IMR-90 (cell line): ENCODE measurements at places on chromosomes 2 and 18. TPM values are rescaled to one million over a fixed set of nuclear protein-coding genes. Genes with fewer than 3 reads are reported as not detected.

GRCh38 chr2:229124136-229124535 is 147.0 kb downstream of the PID1 start:
- no peak for DNase-seq

- no peak for DNase-seq
These were observed 16.2 kb upstream of the DCC start for GRCh38 chr18:52323802-52324201.

Gene C2orf81
- polyA plus RNA-seq, result 0.26 and 0.74 TPM in 2 replicates

GRCh38 chr2:188204824-188205223 is 86.8 kb upstream of the GULP1 start:
- DNase-seq, result no peak

DNA sequence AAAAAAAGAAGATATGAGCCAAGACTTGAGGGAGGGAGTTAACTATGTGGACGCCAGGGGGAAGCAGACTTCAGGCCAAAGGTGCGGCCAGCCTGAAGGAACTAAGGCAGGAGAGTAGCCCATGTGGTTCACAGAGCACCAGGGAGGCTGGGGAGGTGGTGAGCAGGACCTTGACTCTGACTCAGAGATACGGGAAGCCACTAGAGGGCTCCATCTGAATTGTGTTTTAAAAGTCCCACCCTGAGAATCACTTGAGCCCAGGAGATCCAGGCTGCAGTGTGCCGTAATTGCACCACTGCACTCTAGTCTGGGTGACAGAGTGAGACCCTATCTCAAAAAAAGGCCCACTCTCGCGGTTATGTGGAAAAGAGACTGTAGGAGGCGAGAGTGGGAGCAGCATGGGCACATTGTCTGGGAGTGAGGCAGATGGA is 12.3 kb downstream of the CEP192 start:
- peak; percentile 80 for DNase-seq

- DNase-seq, result no peak
These were observed 202.7 kb upstream of the CCDC68 start for GRCh38 chr18:55161916-55162315.

DNA sequence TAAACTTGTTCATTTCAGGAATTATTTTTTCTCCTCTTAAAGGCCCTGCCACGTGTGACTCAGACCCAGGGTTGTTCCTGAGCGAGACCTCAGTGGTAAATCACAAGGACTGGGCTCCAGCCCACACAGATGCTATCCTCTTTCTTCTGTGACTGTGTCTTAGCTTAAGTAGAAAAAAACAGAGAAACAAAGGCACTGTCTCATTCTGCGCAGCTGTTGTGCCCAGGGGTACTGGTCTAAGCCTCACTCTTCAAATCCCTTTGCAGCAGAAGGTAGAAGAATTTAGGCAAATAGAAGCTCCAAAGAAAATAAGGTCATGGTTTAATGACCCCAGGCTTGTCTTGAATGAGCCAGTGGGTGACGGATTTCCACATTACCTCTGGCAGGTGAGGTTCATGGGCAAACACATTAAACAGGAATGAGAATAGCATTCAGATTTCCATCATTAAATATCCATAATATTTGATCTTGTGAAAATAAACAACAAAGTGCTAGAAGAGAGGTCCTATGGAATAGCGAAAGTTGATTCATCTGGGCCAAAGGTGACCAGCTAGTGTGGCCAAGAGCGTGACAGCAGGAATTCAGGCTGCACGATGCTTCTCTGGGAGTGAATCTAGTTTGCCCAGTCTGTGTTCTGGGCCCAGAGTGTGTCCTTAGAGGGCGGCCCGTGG is 63.3 kb downstream of the LIPG start:
- DNase-seq, result peak; percentile 57

Gene PTH2R
- not detected in 2 replicates for polyA plus RNA-seq

- DNase-seq, result peak; percentile 13
These were observed 27.9 kb downstream of the IL37 start for GRCh38 chr2:112938904-112939303.

GRCh38 chr18:76483780-76484179 is 11.3 kb downstream of the ZNF516 start:
- DNase-seq, result no peak

GRCh38 chr2:21890041-21890440 is 766.3 kb downstream of the TDRD15 start:
- no peak for DNase-seq

- no peak for DNase-seq
These were observed 75.9 kb downstream of the MRPS9 start for GRCh38 chr2:105113616-105114291.

- no peak for DNase-seq
These were observed 8.1 kb upstream of the MTX2 start for GRCh38 chr2:176261136-176261535.

DNA sequence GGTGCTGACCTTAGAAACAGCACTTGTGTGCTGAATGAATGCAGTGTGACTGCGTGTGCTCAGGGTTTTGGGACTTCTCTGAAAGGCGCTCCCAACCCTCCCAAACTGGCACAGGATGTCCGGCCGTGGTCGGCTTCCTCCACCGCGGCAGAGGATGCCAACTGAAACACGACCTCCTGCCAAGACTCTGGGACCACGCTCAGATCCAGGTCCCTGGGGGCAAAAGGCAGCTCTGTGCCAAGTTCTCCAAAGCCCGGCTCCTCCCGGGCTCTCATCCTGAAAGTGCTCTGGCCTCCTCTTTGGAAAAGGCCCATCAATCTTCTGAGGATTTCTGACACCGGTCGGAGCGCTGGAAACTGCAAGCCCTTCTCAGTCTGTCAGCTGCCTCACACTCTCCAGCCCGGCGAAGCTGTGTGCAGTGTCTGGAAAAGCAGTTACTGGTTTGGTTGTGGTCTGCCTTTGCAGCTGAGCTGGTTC is 32.3 kb upstream of the ZBTB7C start:
- no peak for DNase-seq

Gene METTL5
- polyA plus RNA-seq, result 31.7 and 38.3 TPM in 2 replicates

DNA sequence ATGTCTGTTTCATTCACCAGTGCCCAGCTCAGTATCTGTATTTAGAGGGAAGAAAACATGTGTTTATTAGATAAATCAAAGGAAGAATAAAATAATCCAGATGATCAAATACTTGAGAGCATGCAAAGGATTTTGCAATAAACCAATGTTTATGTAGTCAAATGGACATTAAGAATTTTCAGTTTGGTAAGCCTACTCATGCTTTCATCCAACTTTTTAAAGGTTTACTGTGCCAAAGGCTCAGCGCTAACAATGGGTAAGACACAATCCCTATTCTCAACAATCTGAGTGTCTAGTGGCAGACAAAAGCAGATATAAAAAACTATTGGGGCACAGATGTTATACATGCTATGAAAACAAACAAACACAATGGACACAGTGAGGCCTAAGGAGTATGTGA is 26.3 kb downstream of the GRB14 start:
- no peak for DNase-seq

Gene RIT2
- not detected in 2 replicates for polyA plus RNA-seq

DNA sequence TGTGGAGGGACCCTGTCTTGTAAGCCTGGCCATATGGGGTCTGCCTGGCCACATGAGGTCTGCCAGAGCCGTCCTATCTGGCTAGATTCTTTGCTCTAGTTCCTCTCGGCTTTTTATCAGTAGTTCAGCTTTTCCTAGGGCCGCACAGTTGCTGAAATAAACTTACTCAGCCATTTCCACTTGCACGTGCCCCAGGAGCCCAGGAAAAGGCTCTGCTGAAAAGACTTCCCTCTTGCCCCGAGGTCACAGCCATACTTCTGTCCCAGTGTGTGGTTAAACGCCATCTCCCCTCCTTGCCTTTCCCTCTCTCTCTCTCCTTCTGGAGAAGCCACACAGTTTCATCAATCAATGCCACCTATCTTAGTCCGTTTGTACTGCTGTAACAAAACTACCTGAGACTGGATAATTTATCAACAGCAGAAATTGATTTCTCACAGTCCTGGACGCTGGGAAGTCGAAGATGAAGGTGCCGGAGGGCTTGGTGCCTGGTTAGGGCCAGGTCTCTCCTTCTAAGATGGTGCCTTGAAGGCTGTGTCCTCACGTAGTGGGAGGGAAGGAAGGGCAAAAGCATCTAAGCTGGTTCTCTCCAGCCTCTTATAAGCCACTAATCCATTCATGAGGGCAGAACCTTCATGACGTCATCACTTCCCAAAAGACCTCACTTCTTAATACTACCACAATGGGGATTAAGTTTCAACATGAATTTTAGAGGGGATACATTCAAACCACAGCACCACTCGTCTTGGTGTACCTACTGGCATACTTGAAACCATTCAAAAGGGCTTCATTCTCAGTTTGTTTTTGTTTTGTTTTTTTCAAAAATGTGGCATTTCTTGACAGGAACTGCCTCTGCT is 11.2 kb upstream of the GALM start:
- no peak for DNase-seq

DNA sequence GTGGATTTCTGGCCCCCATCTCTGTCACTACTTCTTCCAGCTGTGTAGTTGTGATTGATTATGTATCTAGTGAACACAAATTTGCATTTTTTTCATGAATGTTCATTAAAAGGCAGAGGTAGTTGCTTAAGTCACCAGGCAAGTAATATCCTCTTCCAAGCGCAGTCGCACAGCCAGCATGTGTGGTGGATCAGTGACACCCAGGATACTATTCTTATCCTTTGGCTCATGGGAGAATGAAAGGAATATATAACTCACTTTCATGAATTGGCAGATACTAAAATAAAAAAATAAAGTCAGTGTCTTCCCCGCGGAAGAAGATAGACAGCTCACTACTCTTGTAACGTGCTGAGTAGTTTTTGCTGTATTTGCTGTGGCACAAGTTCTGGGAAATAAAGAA is 387.8 kb downstream of the CDH7 start:
- DNase-seq, result no peak

Gene LCT
- not detected in 2 replicates for polyA plus RNA-seq

Gene C2orf15
- not detected in 2 replicates for polyA plus RNA-seq

Gene TMSB10
- 5,527 and 7,531 TPM in 2 replicates for polyA plus RNA-seq

DNA sequence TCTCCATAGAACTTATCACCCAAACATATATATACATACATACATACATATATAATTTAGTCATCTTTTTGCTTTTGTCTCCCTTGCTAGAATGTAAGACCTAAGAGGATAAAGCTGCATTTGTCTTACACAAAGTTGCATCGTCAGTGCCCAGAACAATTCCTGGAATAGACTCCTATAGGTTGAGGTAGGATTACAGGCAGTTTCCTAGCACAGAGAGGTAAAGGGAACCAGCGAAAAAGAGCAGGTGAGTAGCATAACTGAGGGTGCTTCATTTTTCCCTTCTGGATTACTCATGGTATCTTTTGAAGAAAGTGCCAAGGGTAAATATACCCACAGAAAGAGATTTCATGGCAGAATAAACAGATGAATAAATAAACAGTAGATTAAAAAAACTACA is 68.1 kb upstream of the AMMECR1L start:
- DNase-seq, result peak; percentile 23

- peak; percentile 5 for DNase-seq
These were observed 70.7 kb downstream of the MYOM1 start for GRCh38 chr18:3148930-3149535.

- no peak for DNase-seq
These were observed 96.8 kb downstream of the BOD1L2 start for GRCh38 chr18:57243624-57244179.

DNA sequence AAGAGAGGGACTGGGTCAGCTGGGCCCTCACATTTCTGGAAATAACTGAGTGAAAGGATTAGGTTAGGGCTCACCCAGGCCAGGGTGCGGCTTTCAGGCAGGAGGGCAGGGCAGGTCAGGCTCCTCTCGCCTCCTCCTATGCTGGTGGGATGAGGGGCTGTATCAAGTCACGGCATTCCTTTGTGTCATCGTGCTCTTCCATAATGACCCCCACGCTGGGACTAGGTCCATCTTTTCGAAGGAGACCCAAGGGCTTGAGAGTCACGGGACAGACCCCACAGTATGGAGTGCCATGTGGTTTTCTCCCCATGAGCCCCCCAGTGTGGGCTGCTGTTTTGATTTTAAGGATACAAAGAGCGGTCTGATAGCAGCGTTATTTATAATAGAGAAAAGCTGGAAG is 137.8 kb upstream of the COPS8 start:
- DNase-seq, result no peak

GRCh38 chr2:174615871-174616436 is 18.4 kb upstream of the WIPF1 start:
- peak; percentile 74 for DNase-seq

DNA sequence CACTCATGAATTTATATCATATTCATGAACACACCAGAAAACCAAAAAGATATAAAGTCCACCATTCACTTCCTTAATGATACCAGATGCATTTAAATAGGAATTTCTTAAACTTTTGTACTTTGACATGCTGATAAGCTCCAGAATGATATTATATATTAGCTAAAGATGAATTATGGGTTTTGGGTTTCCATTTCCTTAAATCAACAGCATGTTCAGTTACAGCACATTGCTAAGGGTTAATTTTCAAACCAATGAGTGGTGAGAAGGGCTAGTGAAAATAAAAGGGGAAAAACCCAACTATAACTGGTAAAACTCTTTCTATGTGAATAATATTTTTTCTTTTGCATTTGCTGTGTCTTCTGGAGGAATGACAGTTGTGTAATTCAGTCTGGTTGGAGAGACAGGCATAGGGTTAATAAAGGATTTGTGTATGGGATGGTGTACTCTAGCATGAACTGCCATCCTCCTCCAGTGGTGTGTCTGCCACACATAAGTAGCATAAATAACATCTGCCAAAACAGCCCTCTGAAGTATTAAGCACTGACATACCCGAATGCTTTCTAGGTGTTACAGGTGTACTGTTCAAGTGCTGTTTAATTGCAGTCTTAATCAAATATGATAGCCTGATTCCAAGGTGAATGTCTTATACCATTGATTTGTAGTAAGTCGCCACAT is 19.3 kb upstream of the CPS1 start:
- DNase-seq, result no peak
